Mammary epithelial cell (primary cell): ENCODE measurements at places on chromosomes 3 and 15. TPM values are rescaled to one million over a fixed set of nuclear protein-coding genes. Genes with fewer than 3 reads are reported as not detected.

DNA sequence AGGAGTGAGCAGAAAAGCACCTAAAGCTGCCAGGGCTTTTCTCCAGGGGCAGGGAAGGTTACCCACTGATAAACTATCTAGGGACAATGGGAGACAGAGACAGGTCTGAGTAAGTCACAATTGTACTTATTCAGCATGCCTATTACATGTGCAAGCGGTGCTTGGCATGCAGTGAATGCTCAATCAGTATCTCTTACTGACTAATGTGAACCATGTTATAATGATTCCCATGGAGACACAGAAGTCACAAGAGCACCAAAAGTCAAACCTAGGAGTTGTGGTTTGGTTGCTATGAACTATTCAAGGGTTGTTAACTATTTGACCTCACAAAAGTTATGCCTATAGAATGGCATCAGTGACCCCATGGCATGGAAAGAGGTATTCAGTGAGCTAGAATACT lies 50.0 kb upstream of the RASGRP1 start:
- no peak for DNase-seq

The PLSCR2 gene
- not detected for polyA plus RNA-seq

DNA sequence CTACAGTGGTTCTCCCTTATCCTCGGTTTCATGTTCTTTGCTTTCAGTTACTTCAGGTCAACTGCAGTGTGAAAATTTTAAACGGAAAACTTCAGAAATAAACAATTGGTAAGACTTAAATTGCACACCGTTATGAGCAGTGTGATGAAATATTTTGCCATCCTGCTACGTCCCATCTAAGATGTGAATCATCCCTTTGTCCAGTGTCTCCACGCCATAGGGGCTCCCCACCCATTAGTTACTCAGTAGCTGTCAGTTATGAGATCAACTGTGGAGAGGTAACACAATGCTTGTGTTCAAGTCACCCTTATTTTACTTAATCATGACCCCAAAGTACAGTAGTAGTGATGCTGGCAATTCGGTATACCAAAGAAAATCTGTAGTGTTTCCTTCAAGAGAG lies 47.4 kb downstream of the TJP1 start:
- peak; percentile 81 for DNase-seq

- no peak for DNase-seq
Measured at GRCh38 chr15:56031402-56031801, 38.0 kb upstream of the NEDD4 start.

The SENP8 gene
- polyA plus RNA-seq, result 2.0 TPM

DNA sequence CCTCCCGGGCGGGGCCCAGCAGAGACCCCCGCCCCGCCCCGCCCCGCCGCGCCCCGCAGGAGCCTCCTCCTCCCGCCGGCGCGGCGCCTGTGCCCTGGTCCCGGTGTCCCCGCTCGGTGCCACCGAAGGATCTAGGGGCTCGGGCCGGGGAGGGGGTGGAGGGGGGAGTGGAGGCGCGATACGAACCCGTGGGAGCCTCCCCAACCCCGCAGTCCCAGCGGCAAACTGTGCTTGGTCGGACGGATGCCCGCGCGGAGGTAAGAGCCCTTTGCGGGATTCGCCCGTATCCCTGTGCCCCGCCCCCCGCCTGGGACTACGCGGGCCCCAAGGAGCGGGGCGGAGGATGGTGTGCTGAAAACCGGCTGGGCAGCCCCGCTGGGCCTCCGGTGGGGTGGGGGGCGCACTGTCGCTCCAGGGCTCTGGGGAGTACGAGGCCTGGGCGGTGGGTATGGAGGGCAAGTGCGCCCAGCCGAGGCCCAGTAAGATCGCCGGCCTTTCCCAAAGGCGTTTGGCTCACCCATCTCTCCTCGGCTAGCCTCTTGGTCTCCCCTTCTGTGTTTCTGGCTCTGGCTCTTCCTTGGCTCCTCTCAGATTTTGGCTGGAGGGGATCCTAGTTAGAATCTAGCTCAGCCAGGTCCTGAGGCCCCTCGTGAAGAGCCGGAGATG lies 65.6 kb upstream of the POLG start:
- DNase-seq, result no peak

- peak; percentile 46 for DNase-seq
Measured at GRCh38 chr3:154135511-154136173, 14.5 kb downstream of the ARHGEF26 start.

GRCh38 chr15:87599616-87600015 lies 656.9 kb downstream of the NTRK3 start:
- no peak for DNase-seq

The HHLA2 gene
- polyA plus RNA-seq, result not detected

DNA sequence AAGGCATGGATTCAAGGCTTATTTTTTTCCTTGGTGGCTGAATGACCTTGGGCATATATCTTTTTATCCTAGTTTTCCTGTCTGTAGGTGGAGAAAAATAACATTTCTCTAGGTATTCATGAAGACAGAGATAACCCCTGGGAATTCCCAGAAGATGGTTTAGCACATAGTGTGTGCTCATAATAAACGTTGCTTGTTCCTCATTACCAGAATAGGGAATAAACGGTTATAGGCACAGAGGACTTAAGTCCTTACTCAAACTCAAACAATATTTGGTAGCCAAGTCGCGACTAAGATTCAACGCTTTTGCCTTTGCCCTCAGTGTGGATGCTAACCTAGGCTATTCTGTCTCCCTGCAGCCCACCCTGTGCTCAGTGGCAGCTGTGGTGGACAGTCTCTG lies 51.6 kb upstream of the MITF start:
- no peak for DNase-seq

The GABRR3 gene
- not detected for polyA plus RNA-seq

DNA sequence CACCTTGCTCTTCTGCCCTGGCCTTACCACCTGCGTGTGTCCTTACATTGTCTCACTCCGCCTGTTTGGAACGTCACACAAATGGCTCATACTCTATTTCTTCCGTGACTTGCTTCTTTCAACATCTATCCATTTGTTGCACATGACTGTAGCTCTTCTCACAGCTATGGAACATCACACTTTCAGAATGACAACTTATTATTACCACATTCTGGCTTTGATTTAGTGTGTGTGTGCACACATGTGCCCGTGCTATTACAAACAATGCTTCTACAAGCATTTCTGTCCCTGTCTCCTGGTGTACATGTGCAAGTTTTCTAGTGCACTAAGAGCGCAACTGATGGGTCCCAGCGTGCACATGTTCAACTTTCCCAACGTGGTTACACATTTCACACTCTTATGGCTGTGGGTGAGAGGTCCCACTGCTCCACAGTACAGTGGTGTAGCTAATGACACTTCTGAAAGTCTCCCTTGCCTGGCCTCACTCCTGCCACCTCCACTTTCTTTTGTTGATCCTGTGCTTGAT lies 37.8 kb downstream of the PTH1R start:
- DNase-seq, result no peak

DNA sequence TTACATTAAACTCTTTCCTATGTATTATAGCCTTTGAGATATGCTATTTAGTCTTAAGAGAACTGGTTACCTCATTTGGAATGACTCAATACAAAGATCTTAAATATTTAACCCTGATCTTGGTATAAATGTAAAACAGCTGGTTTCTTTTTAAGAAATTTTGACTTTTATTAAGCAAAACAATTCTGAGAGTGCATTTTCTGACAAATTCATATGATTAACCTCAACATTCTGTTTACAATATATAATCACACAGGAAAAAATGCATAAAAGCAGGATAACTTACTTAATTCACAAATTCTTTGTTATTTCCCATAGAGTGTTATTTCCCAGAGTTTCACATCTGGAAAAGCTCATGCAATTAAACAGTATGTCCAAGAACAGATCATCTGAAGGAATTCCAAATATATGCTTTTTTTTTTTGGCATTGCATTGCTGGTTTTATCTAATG lies 400.4 kb upstream of the THBS1 start:
- DNase-seq, result no peak

DNA sequence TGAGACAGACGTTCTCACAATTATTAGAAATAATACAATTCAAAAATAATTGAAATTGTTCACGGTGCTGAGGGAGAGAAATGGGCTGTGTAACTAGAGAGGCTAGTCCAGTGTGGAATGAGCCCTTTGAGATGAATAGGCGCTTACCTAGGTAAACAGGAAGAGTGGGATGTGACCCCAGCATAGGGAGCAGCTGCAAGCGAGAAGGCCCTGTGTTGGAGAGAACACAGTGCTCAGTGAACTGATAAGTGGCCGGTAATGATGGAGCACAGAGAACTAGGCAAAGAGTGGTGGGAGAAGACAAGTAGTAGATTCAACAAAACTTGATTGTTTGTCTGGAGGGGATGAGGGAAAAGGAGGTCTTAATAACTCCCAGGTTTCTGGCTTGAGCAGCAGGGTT lies 103.9 kb downstream of the HCN4 start:
- no peak for DNase-seq

DNA sequence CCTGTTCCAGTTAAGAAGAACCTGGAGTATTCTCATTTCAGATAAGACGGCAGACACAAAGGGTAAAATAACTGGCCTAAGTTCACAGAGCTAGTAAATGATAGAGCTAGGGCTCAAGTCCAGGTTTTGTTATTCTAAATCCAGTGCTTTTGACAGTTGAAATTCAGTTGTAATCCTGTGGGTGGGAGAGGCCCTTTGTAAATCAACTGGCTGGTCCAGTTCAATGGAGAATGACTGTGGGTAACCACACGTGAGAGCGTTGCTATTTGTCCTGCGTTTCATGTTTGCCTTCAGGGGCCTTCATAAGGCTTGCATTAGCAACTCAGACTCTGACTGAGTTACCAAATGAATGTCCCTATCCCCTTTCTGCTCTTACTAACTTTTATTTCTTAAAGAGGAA lies 24.2 kb upstream of the CD96 start:
- DNase-seq, result peak; percentile 27

GRCh38 chr3:111738238-111738637 lies 120.8 kb upstream of the PHLDB2 start:
- no peak for DNase-seq

DNA sequence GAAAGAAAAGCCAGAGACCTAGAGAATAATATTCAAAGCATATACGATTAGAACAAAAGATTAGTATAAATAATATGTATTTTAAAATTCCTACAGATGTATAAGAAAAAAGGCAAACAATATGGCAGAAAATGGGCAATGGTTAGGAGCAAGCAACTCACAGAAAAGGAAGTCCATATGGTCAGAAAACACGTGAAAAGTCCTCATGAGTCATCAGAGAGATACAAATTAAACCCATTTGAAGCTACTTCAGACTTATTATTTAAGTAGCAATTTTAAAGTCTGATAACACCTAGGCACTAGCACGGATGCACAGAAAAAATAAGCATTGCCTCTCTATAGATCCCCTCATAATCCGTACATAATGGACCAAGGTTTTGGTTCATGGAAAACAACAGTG lies 25.6 kb downstream of the SLC7A14 start:
- DNase-seq, result no peak

- DNase-seq, result no peak
Measured at GRCh38 chr15:68592544-68592943, 13.8 kb downstream of the CORO2B start.

- DNase-seq, result no peak
Measured at GRCh38 chr3:125098611-125099291, 43.0 kb upstream of the HEG1 start.
